ENCODE measurements at places on chromosomes 6 and 20. TPM values are rescaled to one million over a fixed set of nuclear protein-coding genes. Genes with fewer than 3 reads are reported as not detected.

The TINAG gene
- not detected for total RNA-seq

The OTOR gene
- total RNA-seq: not detected

The SDHAF4 gene
- 9.0 TPM for total RNA-seq

GRCh38 chr6:23180504-23181293 is 611.3 kb downstream of the HDGFL1 start:
- no peak for DNase-seq

- DNase-seq: no peak
Measured at GRCh38 chr6:145836772-145837171, 22.2 kb upstream of the FBXO30 start.

GRCh38 chr6:34053721-34054120 is 92.2 kb downstream of the GRM4 start:
- no peak for DNase-seq

GRCh38 chr20:13424174-13424833 is 203.2 kb downstream of the ISM1 start:
- no peak for DNase-seq

DNA sequence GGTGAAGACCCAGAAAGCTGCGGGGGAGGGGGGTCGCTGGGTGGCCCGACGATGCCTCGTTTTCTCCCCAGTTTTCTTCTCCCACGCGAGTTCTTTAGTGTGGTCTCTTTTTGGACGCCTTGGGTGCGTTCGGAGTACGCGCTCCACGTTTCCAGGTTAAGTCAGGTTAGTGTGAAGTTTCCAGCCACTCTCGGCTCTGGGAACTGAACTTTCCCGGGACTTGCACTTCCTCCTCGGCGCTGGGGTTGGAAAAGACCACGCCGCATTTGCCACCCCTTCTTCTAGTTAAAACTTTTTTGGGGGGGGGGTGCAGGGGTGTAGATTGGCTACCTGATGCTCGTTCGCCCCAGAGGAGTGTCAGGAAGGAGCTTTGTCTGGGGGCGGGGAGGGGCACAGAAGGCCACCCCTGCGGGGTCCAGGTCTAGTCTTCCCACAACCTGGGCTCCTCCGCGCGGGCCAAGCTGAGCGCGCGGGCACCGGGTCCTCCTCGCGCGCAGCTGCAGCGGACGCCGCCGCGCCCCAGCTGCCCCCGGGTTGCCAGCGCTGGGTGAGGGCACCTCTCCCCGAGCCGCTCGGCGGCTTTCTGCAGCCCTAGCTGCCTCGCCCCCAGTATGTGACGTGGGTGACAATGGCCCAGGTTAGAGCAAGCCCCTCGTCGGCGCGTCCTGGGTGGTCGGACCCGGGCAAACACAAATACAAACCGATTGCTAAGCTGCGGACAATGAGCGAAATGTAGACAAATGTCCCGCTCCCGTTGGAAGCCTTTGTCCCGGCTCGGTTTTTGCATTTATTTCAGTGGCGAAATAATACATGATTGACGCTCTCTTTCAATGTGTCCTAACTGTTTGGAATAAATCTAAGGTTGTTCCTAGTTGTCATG is 1.7 kb upstream of the NKX2-2 start:
- no peak for DNase-seq

GRCh38 chr20:14716351-14716801 is 379.0 kb upstream of the FLRT3 start:
- no peak for DNase-seq

GRCh38 chr20:1301031-1301529 is 27.9 kb downstream of the SDCBP2 start:
- DNase-seq: no peak

DNA sequence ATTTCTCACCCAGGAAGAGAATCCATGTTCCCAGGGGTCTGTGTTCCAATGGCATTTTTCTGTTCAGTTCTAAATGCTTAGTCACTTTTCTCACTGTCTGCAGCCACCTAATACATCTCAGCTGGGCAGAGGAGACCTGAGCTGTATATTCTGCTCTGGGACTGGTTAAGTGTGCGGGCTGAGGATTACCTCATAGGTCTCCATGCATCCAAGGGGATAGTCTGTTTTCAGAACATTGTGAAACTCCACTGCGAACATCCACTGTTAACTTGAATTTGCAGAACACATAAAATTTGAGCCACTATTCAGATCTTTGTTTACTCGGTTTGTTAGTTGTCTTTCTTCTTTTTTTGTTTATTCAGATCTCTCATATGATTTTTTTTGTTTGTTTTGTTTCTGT is 947.1 kb downstream of the TFAP2A start:
- no peak for DNase-seq

GRCh38 chr20:24102749-24103333 is 114.3 kb upstream of the GGTLC1 start:
- DNase-seq: no peak
